Activated CD4-positive, alpha-beta memory T cell treated with anti-CD3 and anti-CD28 coated beads, Interleukin-2, amount 10 ng/mL, durations not matched to agents 7 days and 5 days (primary cell): ENCODE measurements at places on chromosomes 7 and 10. TPM values are rescaled to one million over a fixed set of nuclear protein-coding genes. Genes with fewer than 3 reads are reported as not detected.

RARRES2 gene
- not detected for total RNA-seq

DNA sequence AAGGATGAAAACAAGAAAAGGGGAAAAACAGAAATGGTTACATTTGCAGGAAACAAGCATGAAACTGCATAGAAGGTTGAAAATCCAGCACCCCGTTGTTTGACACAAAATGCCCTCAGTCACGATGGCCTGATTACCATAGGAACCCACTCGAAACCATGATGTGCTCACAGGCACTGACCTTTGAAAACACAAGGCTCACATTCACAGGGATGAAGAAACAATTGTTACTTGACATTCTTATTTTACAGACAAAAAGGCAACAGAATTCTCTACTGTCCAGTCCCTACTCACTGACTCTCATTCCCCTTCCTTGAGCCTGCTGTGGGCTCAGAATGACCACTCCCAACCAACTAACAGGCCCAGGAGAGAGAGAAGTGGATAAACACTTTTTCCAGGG lies 131.4 kb upstream of the PDLIM1 start:
- no peak for DNase-seq
- no peaks in the 10 kb centered on the region for H3K4me1 ChIP-seq
- H3K27ac ChIP-seq, result no peak overlapping the region
- peaks cover 7% of the 10 kb centered on the region for H3K27me3 ChIP-seq

GRCh38 chr7:47588704-47589225 lies 6.9 kb upstream of the TNS3 start:
- DNase-seq, result no peak
- H3K27me3 ChIP-seq, result no peaks in the 10 kb centered on the region
- H3K4me3 ChIP-seq, result no peak overlapping the region
- H3K36me3 ChIP-seq, result no peaks in the 10 kb centered on the region
- H3K4me1 ChIP-seq, result no peaks in the 10 kb centered on the region
- no peak overlapping the region for H3K27ac ChIP-seq

DNA sequence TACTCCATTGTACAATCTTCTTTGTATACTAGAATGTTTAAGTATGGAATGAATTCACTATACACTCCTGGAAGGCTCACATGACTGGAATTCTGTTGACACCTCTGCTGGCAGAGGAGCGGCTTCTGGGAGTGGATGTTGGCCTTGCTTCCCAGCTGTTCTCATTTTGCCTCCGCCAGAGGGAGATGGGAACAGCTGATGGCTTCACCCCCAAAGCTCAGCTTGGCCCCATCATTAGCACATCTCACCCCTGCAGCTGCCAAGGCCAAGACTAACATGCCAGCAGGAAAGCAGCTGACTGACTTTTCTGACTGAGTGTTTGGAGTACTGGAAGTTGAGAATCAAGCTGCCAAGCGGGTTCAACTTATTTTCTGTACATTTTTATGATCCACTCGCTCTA lies 15.1 kb downstream of the ADAM12 start:
- no peaks in the 10 kb centered on the region for H3K36me3 ChIP-seq
- no peaks in the 10 kb centered on the region for H3K4me1 ChIP-seq
- no peak for DNase-seq
- no peak overlapping the region for H3K27ac ChIP-seq
- no peaks in the 10 kb centered on the region for H3K27me3 ChIP-seq
- no peak overlapping the region for H3K4me3 ChIP-seq

- H3K27ac ChIP-seq, result no peak overlapping the region
- no peak for DNase-seq
These were observed 18.5 kb upstream of the EIF5AL1 start for GRCh38 chr10:79493806-79494205.

GRCh38 chr10:119291223-119291900 lies 84.0 kb downstream of the GRK5 start:
- H3K4me1 ChIP-seq, result peaks cover 56% of the 10 kb centered on the region
- no peak overlapping the region for H3K27ac ChIP-seq
- H3K36me3 ChIP-seq, result peaks cover 10% of the 10 kb centered on the region

GRCh38 chr7:24825931-24826661 lies 68.8 kb upstream of the GSDME start:
- peak overlapping the region; percentile 87 for H3K27ac ChIP-seq
- H3K27me3 ChIP-seq, result no peaks in the 10 kb centered on the region
- H3K36me3 ChIP-seq, result peaks cover 82% of the 10 kb centered on the region
